Pulmonary artery endothelial cell (primary cell): ENCODE measurements at places on chromosomes 1 and 21.

DNA sequence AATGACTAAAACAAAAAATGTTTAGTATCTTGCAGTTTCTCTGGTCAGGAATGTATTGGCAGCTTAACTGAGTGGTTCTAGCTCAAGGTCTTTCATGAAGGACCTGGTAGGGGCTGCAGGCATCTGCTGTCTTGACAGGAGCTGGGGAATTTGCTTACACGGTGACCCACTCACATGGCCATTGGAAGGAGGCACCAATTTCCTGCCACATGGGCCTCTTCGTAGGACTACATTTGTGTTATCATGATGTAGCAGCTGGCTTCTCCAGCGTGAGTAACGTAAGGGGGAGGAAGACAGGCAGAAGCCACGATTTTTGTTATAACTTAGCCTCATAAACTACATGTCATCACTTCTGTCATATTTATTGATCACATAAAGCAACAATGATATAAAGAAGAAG is 376.3 kb downstream of the AMY1C start:
- no peak for DNase-seq

GRCh38 chr1:108357802-108358201 is 92.3 kb upstream of the NBPF6 start:
- no peak for DNase-seq

GRCh38 chr1:233394860-233395717 is 67.6 kb downstream of the MAP3K21 start:
- no peak for DNase-seq

- DNase-seq = no peak
Measured at GRCh38 chr1:185213091-185213490, 56.1 kb downstream of the SWT1 start.

DNA sequence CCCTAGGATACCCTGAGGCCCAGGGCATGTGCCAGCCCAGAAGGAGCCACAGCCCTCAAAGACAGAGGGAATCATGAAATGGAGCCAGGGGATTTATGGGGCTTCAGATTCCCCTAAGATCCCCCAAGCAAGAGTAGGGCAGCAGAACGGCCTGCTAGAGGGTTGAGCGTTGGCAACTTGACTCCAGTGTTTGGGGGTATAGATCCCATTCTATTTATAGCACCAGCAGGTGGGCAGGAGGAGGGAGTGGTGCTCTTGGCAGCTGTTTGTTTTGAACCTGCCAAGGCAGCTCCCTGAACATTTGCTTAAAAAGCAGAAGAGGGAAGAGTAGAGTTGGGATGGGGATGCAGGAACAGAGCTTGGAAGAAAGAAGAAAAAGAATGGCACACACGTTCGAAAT is 33.7 kb downstream of the GLUL start:
- no peak for DNase-seq

- no peak for DNase-seq
Measured at GRCh38 chr1:84006591-84006990, 7.7 kb upstream of the TTLL7 start.
